ENCODE measurements at places on chromosomes 1 and 21.

DNA sequence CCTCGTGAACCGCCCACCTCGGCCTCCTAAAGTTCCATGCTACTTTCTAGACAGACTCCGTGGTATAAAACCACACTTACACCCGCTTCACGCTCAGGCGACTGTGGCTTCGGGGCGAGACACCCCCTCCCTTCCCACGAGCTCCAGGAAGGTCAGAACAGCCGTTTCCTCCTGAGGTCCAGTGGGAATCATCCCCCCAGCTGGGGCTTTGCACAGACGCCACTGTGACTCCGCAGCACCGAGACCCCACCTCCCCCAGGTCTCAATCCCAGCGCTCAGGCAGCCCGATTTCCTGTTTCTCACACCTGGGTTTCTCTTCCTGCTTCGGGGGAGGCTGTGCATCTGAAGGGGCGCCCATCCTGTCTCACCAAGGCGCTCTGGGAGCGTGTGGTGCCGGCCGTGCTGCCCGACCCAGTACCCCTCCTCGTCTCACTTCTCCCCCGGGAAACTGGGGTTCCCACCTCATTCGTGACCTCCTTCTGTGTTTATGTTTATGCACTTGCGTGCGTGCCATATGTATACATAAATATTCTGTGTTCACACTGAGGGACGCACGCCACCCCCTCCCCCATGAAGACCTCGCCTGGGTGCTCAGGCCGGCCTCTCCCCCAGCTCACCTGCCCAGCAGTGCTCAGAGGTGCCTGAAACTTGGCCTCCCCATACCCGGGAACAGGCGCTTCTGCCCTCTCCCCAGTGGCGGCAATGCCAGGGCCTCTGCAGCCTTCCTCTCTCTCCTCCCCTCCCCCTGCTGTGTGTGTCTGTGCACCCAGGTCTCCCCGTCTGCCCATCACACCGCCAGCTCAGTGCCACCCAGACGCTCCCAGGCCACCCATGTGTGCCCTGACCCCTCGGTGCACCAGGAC is 14.6 kb downstream of the SLC35E2B start:
- no peak for DNase-seq

DNA sequence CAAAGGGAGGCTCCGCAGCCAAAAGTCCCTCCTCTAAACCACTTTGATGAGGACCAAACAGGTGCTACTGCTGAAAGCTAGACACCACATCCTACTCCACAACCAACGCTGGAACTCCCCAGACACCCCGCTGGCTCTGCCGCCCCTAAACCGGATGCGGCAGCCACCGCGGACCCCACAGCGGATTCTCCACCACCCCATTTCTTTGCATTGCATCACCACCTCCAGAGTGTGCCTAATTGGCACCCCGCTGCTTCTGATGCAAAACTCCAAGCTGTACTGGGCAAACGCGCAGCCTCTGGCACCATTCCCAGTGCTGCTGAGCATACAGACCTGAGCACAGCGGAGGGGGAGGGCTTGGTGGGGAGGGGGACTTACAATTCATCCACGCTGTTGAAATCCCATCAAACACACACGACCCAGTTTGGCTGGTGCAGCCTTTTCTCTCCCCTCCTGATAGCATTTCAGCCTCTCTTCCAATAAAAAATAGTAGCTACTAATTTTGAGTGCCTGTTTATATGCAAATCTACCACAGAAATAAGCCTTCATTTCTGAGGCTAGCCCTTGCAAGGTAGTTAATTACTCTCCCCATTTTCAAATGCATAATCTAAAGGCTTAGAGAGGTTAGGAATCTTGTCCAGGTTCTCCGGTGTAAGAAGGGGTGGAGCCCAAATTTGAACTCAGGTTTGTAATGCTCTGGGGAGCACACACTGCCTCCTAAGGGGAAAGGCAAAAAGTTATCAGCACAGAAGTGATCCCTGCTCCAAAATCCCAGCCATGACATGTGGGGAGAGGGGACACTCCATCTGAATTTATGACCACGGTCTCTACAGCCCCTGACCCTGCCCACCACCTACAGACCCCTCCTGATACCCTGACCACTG is 12.2 kb upstream of the RGS16 start:
- peak; percentile 35 for DNase-seq

- DNase-seq, result no peak
Measured at GRCh38 chr1:78703806-78704205, 54.2 kb downstream of the IFI44 start.

GRCh38 chr1:39141925-39142324 is 62.6 kb upstream of the MACF1 start:
- no peak for DNase-seq

- no peak for DNase-seq
Measured at GRCh38 chr1:231991231-231991630, 364.6 kb downstream of the DISC1 start.

Measured in GDM1 (cell line).